CD4-positive, alpha-beta T cell treated with Interleukin-1 beta for 1 hour (primary cell): ENCODE measurements at places on chromosomes 6 and 20.

GRCh38 chr6:150204705-150205472, 62.0 kb downstream of the PPP1R14C start:
- no peak for DNase-seq

DNA sequence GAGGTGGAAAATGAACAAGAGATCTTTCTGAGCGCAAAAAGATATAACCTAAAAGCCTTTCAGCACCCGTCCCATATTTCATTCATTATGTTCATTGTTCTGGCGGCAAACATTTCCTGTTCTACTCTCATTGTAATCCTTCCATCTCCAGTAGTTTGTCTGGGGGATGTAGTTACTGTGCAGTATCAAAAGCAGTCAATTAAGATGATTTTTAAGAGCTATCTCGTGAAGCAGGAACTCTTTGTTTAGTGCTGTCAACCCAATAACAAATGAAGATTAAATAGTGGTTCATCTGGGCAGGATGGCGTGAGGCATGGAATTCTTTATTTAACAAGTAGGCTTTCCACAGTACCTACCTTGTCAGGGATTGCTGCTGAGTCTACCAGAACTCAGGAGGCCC, 876.7 kb downstream of the HACE1 start:
- DNase-seq, result no peak

GRCh38 chr20:20095114-20095872, 43.0 kb downstream of the CFAP61 start:
- no peak for DNase-seq

DNA sequence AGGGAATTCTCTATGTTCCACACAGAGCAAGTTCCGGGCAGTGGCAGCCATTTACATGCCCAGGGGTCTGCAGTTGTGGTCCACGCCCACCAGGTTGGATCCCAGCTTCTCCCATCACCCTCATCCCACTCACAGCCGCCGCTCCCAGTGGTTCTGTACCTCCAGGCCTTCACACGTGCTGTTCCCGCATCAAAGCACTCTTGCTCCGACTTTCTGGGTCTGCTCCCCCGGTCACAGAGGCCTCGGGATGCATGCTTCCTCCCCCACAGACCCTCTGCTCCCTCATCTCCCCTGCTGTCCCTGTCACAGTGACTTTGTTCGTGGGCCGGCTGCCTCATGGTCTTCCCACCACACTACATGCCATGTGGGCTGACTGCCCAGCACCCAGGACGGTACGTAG, 332.5 kb downstream of the TAF4 start:
- DNase-seq, result no peak

DNA sequence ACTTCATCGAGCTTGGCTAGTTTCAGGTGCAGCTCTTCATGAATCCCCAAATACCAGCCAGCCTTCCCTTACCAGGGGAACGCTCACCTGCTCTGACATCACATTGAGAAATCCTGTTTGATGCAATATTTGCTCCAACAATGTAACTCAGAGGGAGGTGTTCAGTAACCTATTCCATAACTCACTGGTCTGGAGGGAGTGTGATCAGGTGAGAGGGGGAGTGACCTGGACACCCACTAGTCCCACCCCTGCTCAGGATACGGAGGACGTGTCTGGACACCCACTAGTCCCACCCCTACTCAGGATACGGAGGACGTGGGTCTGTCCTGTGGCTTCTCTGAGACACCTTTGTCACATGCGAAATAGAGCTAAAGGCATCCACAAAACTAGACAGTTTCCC, 70.3 kb downstream of the HUS1B start:
- DNase-seq, result no peak

DNA sequence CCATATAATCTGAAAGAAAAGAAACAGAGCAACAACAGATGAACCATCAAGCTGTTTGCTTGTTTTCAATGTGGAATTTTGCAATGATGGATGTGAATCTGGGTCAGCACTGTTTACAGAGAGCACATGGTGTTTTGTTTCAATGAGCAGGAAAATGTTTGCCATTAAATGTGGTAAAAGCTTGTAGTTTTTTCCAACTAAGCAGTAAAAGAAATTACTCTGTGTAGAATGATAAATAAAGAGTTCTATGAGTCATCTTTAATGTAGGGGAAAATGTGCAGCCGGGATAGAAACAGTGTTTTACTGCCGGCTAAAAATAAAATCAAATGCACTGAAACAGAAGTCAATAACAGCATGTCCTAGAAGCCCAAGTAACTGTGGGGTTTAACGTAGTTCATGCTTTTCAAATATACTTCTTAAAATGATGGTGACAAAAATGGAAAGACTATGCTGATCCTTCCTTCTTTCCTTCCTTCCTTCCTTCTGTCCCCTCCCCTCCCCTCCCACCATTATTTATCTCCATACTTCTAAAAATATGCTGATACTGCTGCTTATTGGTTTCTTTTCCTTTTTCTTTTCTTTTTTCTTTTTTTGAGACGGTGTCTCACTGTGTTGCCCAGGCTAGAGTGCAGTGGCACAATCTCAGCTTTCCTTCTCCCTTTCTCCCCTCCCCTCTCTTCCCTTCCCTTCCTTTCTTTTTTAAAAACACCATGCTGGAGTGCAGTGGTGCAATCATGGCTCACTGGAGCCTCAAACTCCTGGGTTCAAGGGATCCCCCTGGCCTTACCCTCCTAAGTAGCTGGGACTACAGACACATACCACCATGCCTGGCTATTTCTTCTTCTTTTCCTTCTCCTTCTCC, 6.3 kb upstream of the NAA20 start:
- DNase-seq, result no peak

GRCh38 chr6:56096946-56097621, 150.3 kb downstream of the COL21A1 start:
- no peak for DNase-seq

- DNase-seq, result no peak
These were observed 42.5 kb downstream of the PACSIN1 start for GRCh38 chr6:34508425-34508824.

GRCh38 chr6:169956580-169956979, 205.2 kb downstream of the ERMARD start:
- no peak for DNase-seq

DNA sequence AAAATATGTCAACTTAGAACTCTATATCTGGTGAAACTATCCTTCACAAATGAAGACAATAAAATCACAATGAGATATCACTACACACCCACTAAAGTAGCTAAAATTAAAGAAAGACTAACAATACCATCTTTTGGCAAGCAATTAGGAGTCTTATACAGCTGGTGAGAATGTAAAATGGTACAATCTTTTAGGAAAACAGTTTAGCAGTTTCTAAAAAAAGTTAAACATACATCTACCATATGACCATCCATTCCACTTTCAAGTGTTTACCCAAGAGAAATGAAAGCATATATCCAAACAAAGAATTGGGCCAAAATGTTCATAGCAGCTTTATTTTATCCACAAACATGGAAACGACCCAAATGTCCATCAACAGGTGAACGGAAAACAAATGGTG, 13.8 kb upstream of the EEF1A1 start:
- DNase-seq, result no peak

GRCh38 chr20:21685981-21686380, 19.5 kb upstream of the PAX1 start:
- DNase-seq, result no peak
